Kidney capillary endothelial cell (primary cell): ENCODE measurements at places on chromosomes 5 and 9.
A peak's percentile ranks its signal among the peaks of the same experiment; 100 is the strongest.

DNA sequence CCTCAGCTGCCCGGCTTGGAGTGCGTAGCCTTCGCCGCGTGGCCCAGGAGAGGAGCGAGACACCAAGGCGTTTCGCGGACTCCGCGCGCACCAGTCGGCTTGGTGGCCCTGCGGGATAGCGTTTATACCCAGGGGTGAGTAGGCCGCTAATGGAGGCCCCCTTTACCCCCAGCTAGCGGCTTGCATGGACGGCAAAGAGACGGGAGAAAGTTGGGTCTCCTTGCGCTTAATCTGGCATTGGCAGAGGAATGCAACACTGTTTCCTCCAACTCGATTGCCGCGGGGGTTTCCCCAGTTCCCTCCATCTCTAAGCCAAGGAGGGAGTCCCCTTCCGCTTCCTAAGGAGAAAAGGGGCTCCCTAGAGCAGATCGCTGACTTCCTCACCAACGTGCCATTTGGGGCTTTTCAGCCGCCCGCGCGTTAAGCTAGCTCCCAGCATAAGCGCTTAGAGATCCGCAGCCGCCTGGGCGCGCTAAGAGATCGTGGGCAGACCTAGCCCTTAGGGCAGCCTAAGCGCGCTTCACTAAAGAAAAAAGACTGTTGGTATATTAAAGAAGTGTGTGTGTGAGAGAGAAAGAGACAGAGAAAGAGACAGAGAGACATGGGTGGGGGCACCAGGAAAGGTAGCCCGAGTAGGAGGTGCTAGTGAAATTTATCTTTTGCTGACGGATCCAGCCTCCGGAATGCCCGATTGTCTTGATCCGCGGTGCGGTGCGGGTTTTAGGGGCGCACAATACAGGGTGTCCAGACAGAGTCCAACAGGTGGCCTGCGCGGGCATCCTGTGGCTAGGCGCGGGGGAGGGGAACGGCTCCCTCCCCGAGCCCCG, 597.9 kb upstream of the SGCD start:
- DNase-seq: no peak

GRCh38 chr9:117682955-117683710, 21.1 kb upstream of the TLR4 start:
- no peak for DNase-seq

- DNase-seq: no peak
Measured at GRCh38 chr5:180803181-180804128, 849 bp upstream of the MGAT1 start.

DNA sequence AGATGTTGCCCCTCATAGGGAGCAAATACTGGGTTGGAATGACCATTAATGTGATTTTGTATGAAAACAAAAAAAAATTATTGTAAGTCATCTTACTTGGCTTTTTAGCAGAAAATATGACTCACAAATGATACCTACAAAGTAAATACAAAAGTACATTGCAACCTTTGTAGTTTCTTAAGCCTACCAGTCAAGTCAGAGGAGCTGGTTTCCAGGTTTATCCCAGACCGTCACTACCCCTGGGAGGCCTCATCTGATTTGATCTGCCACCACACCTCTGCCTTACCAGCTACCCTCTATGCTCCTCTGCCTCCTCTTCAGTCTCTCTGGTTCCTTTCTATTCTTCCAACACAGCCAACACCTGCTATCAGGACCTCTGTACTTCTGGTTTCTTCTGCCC, 349.9 kb upstream of the CCNH start:
- DNase-seq: no peak

DNA sequence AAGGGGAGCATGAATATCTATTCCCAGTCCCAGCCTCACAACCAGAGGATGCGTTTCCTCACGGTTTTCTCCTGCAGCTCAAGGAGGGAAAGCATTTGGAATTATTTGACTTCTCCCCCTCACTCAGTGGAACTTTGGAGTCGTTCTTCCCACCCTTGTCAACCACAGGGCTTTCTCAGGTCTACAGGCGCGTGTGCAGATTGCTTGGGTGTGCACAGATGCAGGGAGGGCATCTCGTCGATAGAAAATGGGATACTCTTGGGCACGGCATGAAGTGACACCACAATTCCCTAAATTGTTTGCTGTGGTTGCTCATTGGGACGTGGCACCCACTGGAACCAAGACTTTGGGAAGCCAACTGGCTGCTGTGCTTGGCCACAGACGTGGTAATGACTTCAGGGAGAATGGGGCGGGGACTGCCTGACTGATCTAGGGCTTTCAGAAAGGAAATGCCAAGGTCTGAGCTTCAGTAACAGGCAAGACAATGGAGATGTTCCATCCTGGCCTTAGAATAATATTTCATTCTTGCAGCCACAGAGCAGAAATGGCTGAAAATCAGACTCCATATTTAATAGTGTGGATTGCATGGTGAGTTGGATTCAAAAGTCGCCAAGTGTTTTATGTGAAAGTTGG, 12.2 kb upstream of the OBP2B start:
- no peak for DNase-seq

DNA sequence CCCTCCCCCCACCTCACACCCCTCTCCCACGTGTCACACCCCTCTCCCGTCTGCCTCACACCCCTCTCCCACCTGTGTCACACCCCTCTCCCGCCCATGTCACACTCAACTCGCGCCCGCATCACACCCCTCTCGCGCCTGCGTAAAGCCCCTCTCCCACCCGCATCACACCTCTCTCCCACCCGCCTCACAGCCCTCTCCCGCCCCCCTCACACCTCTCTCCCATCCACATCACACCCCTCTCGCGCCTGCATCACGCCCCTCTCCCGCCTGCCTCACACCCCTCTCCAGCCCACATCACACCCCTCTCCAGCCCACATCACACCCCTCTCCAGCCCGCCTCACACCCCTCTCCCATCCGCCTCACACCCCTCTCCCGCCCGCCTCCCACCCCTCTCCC, 173.5 kb upstream of the FOXD4L5 start:
- DNase-seq: no peak

GRCh38 chr9:101469026-101469425, 33.5 kb upstream of the ALDOB start:
- no peak for DNase-seq

GRCh38 chr9:95667789-95668188, 151.0 kb upstream of the PTCH1 start:
- no peak for DNase-seq

DNA sequence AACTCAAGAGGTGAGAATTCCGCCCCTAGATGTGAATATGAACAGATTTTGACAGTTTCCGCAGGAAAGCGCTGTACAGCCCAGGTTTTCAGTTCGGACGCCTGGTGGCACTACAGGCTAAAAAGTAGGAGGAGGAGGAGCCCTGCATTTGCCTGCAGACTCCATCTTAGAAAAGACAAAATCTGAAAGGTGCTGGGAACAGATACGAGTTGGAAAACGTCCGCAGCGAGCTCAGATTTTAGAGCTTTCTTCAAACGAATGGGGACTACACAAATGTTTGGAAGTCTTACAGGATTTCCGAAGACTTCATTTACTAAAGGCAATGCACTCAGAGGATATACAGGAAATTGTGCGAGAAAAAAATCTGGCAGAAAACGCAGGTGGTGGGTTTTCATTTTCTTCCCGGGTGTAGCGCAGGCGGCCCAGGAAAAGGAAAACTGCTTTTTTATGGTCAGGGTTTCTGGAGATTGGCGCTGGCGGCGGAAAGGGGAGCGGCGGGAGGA, 9.9 kb upstream of the PCDHB2 start:
- peak; percentile 2 for DNase-seq

GRCh38 chr9:90842996-90843395, 41.4 kb downstream of the SYK start:
- DNase-seq: no peak

- DNase-seq: no peak
Measured at GRCh38 chr9:13430368-13431221, 151.1 kb upstream of the MPDZ start.

GRCh38 chr9:137579259-137579604, 507 bp upstream of the DPH7 start:
- DNase-seq: no peak

GRCh38 chr9:137606005-137606621, 627 bp downstream of the ARRDC1 start:
- DNase-seq: no peak

GRCh38 chr9:122475717-122476116, 2.0 kb downstream of the OR1J1 start:
- DNase-seq: no peak

- DNase-seq: no peak
Measured at GRCh38 chr5:177468685-177469628, 4.5 kb downstream of the DBN1 start.

DNA sequence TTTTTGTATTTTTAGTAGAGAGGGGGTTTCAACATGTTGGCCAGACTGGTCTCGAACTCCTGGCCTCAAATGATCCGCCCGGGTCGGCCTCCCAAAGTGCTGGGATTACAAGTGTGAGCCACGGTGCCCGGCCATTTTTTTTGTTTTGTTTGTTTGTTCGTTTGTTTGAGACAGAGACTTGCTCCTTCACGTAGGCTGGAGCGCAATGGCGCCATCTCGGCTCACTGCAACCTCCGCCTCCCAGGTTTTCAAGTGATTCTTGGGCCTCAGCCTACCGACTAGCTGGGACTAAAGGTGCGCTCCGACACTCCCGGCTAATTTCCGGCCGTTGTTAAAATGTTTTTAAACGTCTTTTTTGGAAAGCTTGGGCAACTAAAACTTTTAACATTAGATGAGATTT, 54.0 kb downstream of the SHOC1 start:
- no peak for DNase-seq

DNA sequence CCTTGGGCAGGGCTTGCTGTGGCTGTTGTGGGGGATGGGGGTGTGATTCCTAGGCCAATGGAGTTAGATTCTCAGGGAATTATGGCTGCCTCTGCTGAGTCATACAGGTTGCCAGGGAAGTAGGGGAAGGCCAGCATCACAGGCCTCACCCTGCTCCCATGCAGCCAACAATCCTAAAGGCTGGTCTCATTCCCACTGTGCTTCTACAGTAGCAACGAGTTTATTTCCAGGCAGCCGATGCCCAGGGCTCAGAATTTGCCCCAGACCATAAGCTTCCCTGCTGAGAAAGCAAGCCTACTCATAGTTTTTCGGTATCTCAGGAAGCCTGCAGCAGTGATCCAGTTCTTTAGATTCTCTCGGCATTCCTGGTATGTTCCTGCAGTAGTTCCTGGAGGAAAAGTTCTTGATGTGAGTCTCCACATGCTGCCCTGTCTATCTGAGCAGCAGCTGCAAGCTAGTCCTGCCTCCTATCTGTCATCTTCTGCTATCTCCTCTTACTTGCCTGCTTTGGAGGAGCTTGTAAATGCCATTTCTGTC, 59.3 kb upstream of the SELENOP start:
- no peak for DNase-seq

DNA sequence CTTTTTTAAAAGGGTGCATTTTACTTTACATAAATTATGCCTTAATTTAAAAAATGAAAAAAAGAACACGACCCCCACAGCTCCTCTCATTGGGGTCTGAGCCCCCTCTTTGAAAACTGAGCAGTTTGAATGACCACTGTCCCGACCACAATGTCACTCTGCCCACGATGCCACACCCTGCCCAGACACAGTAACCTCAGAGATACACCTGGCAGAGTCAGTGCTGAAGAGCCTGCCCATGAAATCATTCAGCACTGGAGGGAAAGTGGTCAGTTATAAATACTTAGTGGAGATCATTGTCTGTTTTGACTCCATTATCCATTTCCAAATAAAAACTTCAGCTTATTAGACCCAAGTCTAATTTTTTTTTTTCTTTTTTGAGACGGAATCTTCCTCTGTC, 49.3 kb downstream of the DNAJC21 start:
- DNase-seq: no peak

DNA sequence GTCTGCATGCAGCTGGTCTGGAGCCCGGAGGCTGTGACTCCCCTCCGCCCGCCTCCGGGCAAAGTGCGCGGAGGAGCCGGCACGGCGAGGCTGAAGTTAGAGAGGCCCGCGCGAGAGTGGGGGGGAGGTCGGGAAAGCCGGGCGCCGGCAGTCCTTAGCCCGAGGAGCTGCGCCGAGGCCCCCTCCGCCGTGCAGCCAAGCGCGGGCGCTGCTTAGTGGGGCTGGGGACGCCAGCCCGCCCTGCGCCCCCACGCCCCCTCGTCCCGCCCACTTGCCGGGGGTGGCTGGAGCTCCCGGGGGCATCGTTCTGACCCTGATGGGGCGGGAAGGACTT, 403 bp downstream of the NINJ1 start:
- peak; percentile 71 for DNase-seq

DNA sequence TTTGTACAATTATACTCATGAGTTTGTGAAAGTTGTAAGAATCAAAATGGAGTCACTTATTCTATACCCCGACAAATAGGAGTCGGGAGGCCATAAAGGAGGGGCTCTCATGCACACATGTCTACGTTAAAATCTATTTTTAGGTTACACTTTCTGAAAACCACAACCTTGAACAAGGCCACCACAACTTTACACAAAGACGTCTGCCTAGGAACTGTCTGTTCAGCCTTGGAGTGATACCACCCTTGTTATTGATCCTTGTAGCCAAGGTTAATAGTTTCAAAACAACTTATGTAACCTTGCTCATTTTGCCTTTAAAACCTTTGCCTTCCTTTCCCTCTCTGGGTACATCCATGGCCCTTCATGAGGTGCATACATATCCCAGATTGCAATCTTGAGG, 4.1 kb upstream of the NDFIP1 start:
- no peak for DNase-seq

- DNase-seq: no peak
Measured at GRCh38 chr5:10585518-10585915, 21.6 kb downstream of the ANKRD33B start.

- no peak for DNase-seq
Measured at GRCh38 chr9:134585021-134585561, 56.5 kb upstream of the COL5A1 start.

DNA sequence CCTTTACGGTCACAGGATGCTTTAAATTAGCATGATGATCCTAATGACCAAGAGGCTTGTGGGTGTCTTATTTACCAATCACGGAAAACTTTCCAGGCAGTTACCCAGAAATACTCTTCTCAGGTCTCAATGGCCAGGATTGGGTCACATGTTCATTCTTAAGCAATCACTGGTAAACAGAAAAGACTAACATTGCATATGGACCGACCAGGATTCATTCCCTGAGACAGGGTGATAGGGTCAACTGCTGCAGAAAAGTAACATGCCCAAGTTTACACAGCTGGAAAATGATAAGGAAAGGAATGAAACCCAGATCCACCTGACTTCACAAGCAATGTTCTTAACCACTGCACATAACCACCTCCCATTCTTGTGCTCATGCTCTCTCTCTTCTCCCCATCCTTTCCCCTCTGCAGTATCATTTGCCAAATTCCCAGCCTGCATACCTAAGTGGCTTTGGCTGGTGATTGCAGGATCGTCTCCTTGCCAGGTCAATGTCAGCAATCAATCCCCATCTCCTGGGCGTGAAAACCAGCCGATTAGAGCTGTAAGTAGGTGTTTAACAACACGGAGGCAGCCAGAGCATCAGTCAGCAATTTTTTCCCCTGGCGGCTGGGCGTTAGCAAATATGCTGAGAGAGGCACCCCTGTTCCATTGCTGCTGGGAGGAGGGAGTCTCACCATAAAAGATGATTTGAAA, 219.4 kb downstream of the NMUR2 start:
- DNase-seq: no peak

DNA sequence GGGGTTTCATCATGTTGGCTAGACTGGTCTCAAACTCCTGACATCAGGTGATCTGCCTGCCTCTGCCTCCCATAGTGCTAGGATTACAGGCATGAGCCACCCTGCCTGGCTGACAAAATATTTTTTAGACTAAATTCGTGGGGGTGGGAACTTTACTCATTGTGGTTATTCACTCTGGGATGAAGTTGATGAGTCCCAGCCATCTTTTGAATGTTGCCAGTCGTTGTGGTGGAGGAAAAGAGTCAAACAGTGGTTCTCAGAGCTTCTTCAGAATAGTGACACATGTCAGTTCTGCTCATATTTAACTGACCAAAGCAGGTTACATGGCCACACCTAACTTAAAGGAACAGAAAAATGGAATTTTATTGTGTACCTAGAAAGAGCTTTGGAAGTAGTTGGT, 6.9 kb downstream of the SREK1 start:
- no peak for DNase-seq
